ENCODE measurements at places on chromosomes 6 and 20. TPM values are rescaled to one million over a fixed set of nuclear protein-coding genes. Genes with fewer than 3 reads are reported as not detected.

Gene C2
- 0.46 TPM for total RNA-seq

Gene SOBP
- total RNA-seq, result 0.75 TPM

Gene SYNGAP1
- 4.8 TPM for total RNA-seq

Gene CFB
- 1.7 TPM for total RNA-seq

Gene SAMD10
- not detected for total RNA-seq

Measured in A549 treated with Hydrocortisone at 1 μM for 4 hours (cell line).